ENCODE measurements at places on chromosomes 3 and 15.

DNA sequence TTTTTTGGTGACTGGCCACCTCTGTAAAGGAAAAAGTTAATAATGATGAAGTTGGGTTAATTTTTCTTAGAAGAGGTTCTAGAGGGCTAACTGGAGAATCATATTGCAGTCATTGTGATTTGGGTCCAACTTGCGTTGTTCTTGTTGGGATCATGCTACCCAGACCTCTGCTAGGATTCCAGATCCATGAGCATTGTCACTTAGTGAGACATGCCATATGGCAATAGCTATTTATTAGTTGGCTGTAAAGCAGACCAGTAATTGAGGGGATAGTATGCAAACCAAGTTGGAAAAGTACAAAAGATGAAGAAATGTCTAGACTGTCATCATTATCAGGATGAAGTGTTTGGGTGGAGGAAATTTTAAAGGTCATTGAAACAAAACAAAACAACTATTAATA, 30.7 kb upstream of the P2RY12 start:
- no peak for DNase-seq

DNA sequence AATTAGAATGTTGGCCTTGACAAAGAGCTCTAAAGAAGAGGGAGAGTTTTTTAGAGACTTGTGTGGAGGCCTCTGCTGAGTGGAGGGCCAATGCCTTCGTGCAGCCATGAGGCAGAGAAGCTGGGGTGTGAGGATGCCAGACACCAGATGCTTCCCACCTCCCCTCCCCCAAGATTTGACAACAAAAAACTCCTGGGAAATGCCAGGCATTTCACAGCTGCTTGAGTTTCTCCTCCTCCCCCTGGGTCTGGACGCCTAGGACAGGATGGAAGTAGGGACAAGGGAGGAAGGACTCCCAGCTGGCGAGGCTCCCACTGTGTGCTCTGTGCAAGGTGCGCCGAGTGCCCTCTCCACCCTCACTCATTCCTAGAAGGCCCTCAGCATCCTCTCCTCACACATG, 20.1 kb downstream of the TGM4 start:
- no peak for DNase-seq

- peak; percentile 9 for DNase-seq
These were observed 381.2 kb upstream of the WNT5A start for GRCh38 chr3:55868347-55868746.

DNA sequence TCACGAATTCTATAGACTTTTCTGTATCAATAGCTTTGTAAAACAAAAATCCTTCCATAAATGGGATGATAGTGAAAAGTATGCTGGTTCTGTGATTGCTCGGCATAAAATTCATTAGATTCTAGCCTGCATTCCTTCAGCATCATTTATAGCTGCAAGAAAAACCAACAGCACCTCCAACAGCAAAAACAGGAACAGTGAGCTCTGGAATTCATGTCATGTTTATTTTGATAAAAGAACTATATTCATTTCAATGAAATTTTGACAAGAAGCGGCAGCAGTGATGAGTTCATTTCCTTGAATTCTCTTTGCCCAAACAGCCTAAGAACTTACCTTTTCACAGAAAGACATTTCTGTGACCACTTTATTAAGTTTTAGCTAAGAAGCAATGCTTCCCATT, 515.2 kb upstream of the CCDC54 start:
- DNase-seq, result no peak

GRCh38 chr3:183586477-183586876, 31.0 kb upstream of the KLHL6 start:
- DNase-seq, result no peak

- no peak for DNase-seq
These were observed 1.6 kb downstream of the C15orf39 start for GRCh38 chr15:75203017-75203907.

GRCh38 chr3:41753651-41754050, 208.3 kb downstream of the ULK4 start:
- DNase-seq, result no peak

GRCh38 chr3:46375218-46375617, 4.5 kb downstream of the CCR5 start:
- no peak for DNase-seq

DNA sequence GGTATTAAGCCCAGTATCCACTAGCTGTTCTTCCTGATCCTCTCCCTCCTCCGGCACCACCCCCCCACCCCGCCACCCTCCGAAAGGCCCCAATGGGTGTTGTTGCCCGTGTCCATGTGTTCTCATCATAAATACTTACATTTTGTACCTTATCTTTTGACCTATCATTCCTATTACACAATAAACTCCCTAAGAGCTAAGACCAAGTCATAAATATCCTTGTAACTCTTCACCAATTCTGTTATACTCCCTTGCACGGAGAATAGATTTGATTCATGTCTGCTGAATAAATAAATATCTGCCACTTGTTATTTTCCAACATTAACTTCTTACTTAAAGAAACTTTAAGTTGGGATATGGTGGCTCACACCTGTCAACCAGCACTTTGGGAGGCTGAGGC, 43.9 kb downstream of the SHQ1 start:
- no peak for DNase-seq

DNA sequence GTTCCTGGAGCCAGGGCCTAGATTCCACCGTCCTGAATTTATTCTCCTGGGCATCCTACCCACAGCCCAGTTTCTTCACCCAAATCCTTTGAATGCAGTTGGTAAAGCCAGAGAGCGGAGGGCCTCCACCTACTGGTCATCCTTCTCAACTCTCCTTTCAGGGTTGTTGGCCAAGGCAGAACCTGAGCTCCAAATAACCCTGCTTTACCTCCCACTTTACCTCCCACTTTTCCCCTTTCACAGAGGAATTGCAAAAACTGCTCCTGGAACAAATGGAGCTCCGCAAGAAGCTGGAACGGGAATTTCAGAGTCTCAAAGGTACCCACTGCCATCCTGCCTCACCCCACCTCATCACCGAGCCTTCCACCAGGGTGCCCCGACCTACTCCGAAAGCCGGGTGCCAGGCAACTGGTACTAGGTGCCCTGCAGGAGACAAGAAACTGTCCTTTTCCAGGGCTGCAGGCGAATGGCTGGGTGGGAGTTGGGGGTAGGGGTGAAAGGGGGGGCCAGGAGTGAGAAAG, 6.8 kb downstream of the SKOR1 start:
- no peak for DNase-seq

- DNase-seq, result no peak
These were observed 15.9 kb downstream of the CHL1 start for GRCh38 chr3:212432-212831.

DNA sequence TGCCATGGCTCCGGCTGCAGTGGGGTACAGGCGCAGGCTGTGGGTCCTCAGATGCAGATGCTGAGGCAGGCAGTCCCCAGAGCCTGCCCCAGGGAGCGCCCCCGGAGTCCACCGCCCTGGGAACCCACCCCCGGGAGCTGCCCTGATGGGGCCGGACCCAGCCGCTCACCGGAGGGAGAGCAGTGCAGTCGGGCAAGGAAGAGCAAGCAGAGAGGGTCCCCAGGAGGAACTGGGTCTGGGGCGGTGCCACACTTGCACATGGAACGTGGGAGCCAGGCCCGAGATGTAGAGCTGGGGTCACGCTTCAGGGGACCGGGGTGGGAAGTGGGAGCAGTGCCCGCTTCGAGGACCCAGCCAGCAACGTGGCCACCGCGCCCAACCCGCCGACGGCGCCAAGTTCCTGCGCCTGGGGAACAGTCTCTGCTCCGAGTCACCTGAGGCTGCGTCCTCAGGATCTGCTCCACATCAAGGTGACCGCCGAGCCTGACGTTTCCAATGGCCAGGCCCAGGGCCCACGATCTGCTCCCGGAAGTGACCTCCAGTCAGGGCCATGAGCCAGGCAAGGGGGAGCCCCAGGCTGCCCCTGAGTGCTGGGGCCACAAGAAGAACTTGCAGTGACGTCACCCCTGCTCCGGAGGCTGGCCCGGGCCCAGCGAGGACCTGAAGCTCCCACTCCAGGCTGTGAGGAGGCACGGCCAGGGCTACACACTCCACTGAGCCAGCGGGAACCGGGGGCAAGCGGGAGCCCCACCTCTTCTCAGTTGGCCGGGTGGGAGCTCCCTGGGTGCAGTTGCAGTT, 27.0 kb upstream of the TFG start:
- no peak for DNase-seq

DNA sequence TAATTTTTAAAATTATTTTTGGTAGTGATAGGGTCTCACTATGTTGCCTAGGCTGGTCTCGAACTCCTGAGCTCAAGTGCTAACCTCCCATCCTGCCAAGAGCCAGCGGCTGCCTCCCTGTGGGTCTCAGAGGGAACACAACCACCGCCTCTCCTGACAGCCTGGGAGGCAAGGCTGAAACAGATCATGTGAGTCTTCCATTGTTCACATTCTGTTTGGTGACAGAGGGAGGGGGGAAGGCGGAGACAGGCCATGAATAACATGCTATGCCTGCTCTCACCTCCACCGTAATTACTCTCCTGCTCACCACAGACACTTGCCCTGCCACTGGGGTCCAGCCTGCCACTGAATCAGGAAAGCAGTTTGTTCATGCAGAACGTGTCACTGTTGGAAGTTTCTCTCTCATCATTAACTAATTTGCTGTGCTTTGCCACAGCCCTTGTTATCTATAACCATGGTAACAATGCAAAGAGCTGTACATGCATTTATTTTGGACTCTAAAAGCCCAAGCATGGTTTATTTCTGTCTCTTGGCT, 78.4 kb upstream of the RASGRF1 start:
- peak; percentile 35 for DNase-seq

- no peak for DNase-seq
These were observed 44.9 kb upstream of the RAB6B start for GRCh38 chr3:133940536-133940935.

- DNase-seq, result no peak
These were observed 60.1 kb upstream of the PCSK6 start for GRCh38 chr15:101549647-101550046.

- no peak for DNase-seq
These were observed 39.6 kb upstream of the IP6K2 start for GRCh38 chr3:48756640-48757039.

DNA sequence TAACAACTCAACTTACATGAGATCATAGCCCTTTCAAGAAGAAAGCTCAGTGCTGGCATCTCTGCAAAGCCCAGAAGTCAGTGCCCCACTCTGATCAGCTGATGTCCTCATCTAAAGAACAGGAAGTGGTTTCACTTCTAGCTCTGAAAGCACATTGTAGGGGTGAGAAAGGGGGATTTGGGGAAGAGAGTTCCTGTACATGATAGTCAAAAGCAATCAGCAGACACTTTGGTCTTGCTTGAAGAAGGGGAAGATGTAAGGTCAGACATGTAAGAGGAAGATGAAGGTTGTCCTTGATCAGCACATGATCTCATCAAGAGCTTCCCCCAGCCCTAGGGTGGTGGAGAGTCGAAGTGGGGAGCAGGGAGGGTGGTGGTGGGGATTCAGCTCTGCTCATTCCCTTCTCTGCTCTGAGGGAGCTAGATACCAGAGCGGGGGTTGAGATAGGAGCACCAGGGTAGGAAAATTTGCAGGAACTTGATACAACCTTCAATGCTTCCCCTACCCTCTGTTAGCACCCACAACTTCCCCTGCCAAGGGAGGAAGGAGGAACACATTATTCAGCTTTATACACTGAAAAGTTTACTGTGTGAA, 76.4 kb upstream of the ETV5 start:
- no peak for DNase-seq

DNA sequence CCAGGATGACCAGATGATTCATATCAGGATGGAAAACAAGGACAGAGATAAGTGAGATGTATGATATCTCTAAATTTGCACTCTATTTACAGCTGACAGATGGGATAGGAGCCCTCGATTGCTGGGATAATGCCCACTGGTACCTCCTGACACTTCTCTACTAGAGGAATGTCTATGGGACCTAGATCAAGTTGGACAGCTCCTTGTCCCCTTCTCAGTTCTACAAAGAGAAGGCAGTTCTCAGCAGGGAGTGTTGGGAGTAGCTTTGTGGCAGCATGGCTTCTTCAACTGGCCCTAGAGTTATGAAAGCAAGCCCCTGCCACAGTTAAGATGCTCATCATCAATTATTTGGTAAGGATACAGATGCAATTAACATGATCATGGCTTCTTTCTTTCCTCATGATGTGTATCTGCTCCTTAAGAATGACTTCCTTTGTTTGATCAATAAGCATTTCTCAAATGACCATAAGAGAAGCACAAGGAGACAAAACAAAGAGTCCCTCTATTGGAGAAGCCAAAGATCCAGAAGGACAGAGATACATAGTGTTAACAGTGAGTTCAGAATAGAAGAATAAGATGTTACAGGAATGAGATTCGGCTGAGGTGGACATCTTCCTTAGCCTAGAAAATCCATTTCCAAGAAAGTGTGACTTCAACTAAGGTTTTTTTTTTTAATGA, 481.3 kb downstream of the NAALADL2 start:
- no peak for DNase-seq

- DNase-seq, result no peak
These were observed 20.5 kb upstream of the ATP10A start for GRCh38 chr15:25883463-25884259.

DNA sequence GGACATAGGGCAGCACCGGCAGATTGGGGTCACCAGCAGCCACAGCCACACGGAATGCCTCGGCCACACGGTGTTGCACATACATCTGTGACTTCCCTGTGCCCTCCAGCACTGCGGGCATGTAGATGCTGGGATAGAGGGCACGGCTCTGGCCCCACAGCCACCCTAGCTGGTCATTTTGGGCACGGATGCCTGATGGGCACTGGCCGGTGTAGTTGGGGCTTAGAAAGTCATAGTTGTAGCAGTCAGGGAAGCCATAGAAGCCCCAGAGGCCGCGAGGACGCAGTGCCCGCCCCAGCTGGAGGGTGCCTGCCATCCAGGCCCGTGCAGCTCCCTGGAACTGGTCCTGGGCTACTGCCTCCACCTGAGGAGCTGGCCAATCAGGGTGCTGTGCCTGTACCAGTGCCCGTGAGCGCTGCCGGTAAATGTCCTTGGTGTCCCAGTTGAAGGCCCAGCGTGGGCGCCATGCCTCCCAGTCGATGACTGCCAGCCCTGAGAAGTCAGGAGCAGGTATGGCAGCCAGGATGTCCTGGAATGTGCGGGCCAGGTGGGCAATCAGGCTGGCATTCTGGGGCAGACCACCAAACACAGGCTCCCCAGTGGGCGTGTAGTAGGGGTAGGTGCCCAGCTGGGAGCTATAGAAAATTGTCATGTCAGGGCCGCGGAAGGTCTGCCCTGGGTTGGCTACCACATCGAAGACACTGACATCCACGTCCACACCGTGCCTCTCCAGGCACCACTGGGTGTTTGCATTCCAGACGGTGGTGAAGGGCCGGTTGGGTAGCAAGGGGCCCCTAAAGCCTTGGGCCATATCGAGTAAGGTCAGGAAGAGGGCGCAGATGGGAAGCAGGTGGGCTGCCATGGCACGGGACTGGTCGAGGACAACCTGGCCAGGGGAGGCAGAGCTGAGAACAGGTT, 1.0 kb downstream of the HYAL1 start:
- no peak for DNase-seq

DNA sequence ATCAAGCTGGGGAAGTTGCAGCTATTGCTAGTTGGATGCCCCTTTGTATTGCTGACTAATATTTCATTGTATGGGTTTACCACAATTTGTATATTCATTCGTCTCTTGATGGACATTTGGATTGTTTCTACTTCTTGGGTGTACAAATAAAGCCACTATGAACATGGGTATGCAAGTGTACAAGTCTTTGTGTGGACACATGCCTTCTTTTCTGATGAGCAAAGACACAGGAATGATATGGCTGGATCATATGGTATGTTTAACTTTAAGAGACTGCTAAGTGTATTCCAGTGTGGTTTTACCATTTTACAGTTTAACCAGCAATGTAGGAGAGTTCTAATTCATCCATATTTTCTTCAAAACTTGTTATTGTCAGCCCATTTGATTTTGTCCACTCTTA, 32.2 kb downstream of the NECTIN3 start:
- no peak for DNase-seq
